Right cardiac atrium (tissue), 5 donors: ENCODE measurements at places on chromosomes 6 and 20. TPM values are rescaled to one million over a fixed set of nuclear protein-coding genes. Genes with fewer than 3 reads are reported as not detected.

DNA sequence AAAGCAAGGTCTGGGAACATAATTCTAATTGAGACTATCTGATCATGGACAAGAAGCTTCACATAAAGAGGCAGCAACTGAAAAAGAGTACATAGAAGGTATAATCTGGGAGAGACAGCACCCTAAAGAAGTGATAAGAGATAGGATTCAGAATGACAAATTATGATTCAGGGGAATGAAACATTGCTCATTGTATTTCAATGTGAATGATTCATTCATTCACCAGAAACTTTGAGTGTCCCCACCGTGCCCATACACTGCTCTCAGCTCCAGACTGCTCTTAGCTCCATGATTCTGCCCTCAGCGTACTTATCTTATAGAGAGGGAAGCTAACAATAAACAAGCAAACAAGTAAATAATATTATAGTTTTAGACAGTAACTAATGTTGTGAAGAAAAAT lies 329.3 kb upstream of the IRAK1BP1 start:
- DNase-seq, result no peak

- no peak for DNase-seq
These were observed 1012.4 kb downstream of the GRIK2 start for GRCh38 chr6:102405860-102406259.

- DNase-seq, result no peak
These were observed 5.9 kb downstream of the CD2AP start for GRCh38 chr6:47483516-47483852.

GRCh38 chr6:107817784-107818183 lies 6.3 kb downstream of the SCML4 start:
- no peak for DNase-seq

DNA sequence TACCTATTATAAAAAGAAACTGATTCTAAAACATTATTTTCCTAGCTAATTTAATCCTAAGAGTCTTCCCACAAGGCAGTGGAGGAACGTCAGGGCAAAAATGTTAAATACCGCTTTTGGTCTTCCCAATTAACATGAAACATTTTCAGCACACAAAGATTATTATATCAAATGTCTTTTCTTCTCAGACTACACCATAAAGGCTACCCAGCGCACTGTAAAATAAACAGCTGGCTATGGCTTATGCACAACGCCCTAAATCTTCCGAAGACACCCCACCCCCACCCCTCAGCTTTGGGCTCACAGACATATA lies 1.0 kb downstream of the NUDT3 start:
- no peak for DNase-seq

- no peak for DNase-seq
These were observed 302.2 kb downstream of the TSHZ2 start for GRCh38 chr20:53274365-53274764.

KCNK5 gene
- 1.2 TPM for total RNA-seq

PRSS35 gene
- 18.9 TPM for total RNA-seq

RSPH9 gene
- total RNA-seq, result 0.14 TPM

TINAG gene
- 0.50 TPM for total RNA-seq
